ENCODE measurements at places on chromosomes 3 and 15.

DNA sequence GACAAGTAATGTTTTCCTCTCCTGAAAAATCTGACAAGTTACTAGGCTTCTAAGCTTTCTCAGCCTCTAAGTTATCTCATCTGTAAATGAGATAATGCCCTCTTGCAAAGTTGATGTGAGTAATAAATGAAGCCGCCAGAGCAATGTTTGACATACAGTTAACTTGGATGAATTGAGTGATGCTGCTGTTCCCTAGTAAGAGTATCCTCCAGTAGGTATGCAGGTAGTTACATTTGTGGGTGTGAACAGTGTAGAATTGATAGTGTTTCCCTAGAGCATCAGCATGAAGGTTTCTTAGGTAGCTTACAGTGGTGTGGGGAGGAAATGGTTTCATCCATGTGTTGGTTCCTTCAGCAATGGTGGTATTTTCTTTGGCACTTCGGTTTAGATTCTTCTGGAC lies 3.4 kb downstream of the ATP2C1 start:
- no peak for DNase-seq

- DNase-seq = no peak
Measured at GRCh38 chr15:69530991-69531664, 78.5 kb downstream of the RPLP1 start.

GRCh38 chr3:109640146-109640652 lies 302.9 kb upstream of the DPPA4 start:
- no peak for DNase-seq

DNA sequence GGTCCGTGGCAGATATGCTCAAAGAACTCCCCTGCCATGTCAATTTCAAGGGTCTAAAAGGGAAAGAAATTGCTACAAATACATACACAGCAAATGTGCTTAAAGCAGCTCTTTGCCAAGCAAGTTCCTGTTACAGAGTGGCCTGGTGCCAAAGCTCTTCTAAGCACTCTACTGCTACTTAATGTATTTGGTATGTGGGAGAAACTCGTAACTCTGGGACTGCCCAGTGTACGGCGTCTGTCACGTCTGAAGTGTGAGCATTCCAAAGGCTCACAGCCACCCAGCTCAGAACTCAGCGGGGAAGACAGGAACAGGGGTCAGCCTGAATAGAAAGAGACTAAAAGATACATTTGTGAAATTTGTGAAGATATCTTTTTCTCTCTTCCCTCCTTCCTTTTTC lies 54.6 kb downstream of the RBMS3 start:
- no peak for DNase-seq

GRCh38 chr3:191166368-191166767 lies 32.7 kb upstream of the OSTN start:
- DNase-seq = no peak
